OCI-M1 (cell line): ENCODE measurements at places on chromosomes 3 and 15.

DNA sequence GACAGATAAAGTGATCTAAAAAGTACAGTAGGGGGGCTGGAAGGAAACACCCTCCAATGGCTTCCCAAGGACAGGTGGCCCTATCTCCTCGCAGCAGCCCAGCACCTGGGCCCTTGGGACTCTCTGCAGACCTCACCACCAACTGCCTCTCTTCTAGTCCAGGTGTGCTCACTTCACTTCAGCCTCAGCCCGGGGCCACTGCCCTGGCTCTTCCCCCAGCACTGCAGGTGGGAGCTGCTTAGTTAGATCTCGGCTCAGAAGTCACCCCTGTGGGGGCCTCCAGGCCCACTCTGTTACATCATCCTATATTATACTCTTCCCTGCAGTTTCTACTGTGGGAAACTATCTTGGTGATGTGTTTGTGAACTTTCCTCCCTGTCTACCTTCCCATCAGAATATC, 2.0 kb downstream of the KLF15 start:
- DNase-seq: no peak

- DNase-seq: peak; percentile 72
These were observed 16.1 kb upstream of the OR5AC2 start for GRCh38 chr3:98070840-98071239.

- DNase-seq: no peak
These were observed 56.1 kb upstream of the C3orf49 start for GRCh38 chr3:63762934-63763550.

DNA sequence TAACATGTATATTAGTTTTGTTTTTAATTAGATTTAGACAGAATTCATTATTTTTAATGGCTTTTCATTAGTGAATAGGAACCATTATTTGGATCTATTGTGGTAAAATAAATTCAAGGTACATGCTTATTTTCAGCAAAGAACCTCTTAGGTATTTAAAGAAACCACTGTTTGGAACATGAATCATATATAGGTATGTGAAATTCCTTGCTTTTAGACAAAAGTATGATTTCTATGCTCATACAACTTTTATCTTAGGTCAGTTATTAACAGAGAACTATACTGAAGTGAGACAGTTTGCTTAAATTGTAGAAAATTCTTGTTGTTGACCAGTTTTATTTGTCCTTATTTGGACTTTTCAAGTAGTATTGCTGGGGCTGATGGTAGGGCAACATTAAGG, 389.9 kb downstream of the FEZF2 start:
- no peak for DNase-seq
